ENCODE measurements at places on chromosomes 4 and X.

- DNase-seq = no peak
These were observed 34.3 kb upstream of the CPEB2 start for GRCh38 chr4:14967982-14968381.

DNA sequence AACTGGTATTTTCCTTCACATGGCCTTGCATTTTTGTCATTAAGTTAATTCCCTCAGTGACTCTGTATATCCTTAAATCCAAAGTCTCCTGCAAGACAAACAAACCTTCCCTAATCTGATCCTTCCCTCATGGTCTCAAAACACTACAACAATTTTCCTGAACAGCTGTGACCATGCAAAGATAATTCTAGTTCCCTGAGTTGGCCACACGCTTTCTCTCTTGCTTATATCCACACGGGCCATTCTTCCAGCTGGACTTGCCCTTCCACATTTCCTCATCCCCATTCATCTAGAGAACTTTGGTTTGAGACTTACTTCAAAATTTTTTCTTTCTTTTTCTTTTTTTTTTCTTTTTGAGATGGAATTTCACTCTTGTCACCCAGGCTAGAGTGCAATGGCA is 1590.7 kb downstream of the STIM2 start:
- no peak for DNase-seq

DNA sequence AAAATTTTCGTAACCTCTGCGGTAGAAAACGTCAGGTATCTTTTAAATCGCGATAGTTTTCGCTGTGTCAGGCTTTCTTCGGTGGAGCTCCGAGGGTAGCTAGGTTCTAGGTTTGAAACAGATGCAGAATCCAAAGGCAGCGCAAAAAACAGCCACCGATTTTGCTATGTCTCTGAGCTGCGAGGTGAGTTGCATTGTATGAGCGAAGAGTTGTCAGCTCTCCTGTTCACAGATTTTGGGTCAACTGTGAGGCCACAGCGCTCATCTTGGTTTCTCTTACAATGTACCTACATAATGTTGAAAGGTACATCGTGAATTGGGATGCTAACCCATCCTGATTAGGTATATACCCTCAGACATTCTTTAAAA is 486 bp downstream of the CLCN3 start:
- DNase-seq = no peak

- no peak for DNase-seq
These were observed 99.2 kb upstream of the RAB40AL start for GRCh38 chrX:102837847-102838246.

DNA sequence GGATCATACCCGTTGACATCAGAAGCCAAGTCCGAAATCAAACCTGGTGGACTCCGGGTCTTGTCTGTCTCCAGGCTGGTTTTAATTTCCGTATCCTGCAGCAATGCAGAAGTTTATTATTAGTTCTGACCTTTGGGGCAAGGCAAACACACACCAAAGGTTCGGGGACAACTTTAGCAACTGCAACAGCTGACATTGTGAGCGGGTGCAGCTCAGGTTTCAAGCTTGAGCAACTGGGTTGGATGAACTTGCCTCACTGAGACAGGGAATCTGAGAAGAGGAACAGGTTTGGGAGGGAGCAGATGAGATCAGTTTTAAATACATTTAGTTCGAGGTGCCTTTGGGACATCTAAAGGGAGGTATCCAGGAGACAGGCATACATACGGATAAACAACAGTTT is 110.7 kb downstream of the GNL3L start:
- no peak for DNase-seq

GRCh38 chrX:774536-774935 is 143.9 kb downstream of the SHOX start:
- no peak for DNase-seq

GRCh38 chr4:38858097-38858420 is 1.4 kb upstream of the TLR6 start:
- DNase-seq = no peak

- no peak for DNase-seq
These were observed 9.9 kb downstream of the HMX1 start for GRCh38 chr4:8861576-8862295.

DNA sequence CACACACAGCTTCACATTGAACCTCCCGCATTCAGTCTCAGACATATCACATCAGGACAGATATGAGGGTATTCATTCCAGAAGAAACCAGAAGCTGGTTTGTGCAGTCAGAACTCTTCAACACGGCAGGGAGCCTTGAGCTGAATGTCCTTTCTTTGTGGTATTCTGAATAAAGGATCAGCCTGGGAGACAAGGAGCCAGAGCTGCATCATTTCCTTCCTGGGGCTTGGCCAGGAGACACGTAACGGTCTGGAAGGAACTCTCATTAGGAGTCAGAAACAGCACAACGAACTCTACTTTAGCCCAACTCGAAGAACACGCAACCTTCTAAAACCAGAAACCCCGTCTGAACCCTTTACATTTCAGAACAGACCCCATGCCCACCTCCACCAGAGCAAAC is 46.4 kb downstream of the KDR start:
- no peak for DNase-seq

GRCh38 chr4:3329887-3330286 is 37.1 kb downstream of the RGS12 start:
- no peak for DNase-seq

- no peak for DNase-seq
These were observed 50.2 kb upstream of the FAM9A start for GRCh38 chrX:8851231-8851886.

- DNase-seq = no peak
These were observed 72.6 kb upstream of the CD99 start for GRCh38 chrX:2618516-2618915.

GRCh38 chr4:4575284-4576211 is 33.7 kb upstream of the STX18 start:
- peak; percentile 38 for DNase-seq

GRCh38 chrX:153776611-153777045 is 4.2 kb upstream of the SRPK3 start:
- DNase-seq = no peak

DNA sequence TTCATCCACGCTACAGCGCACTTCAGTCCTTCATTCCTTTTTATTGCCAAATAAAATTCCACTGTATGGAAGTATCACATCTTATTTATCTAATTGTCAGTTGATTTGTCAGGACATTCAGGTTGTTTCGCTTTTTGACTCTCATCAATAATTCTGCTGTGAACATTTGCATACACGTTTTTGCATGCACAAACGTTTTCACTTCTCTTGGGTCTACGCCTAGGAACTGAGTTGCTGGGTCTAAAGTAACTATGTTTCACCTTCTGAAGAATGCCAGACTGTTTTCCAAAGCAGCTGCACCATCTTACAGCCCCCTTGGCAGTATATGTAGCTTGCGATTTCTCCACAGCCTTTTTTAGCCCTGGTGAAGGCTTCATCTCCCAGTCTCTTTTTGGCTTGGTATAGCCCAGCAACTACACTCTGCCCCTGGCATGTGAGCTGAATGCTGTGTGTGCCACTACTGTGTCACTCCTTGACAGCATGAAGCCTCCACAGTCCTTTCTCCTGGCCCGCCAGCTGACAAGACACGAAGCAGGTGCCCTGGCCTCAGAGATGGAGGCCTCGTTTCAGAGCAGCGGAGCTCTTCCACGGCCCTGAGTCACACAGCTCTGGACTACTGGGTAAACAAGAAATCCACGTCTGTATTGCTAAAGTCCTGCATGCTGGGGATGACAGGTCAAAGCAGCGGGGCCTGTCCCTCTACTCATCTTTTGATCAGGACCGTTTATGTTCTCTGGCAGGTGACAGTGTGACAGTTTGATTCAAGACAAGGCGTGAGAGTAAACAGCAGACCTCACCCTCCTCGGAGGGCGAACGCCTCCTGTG is 75.5 kb downstream of the NSUN7 start:
- no peak for DNase-seq

- DNase-seq = no peak
These were observed 129.7 kb downstream of the TMEM164 start for GRCh38 chrX:110132450-110133114.

- no peak for DNase-seq
These were observed 1222.0 kb upstream of the PRKX start for GRCh38 chrX:4935401-4935800.

DNA sequence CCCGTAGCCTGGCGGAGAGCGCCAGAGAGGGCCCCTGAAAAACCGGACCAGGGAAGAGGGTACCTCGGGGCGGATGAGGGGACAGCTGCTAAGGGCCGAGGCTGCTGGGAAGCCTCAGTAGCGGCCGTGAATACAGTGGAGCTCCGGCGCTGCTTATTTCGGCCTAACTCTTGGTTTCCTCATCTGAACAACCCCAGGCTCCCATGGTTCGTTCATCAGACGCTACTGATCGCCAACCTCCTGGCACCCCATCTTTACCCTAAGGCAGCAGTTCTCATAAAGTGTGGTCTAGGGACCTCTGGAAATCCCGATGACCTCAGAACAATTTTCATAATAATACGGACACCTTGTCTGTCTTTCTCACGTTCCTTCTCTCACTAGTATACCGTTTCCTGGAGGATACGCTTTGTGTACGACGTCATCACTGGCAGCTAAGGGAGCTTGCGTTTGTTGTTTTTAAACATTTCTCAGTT is 645 bp upstream of the RAB28 start:
- no peak for DNase-seq

DNA sequence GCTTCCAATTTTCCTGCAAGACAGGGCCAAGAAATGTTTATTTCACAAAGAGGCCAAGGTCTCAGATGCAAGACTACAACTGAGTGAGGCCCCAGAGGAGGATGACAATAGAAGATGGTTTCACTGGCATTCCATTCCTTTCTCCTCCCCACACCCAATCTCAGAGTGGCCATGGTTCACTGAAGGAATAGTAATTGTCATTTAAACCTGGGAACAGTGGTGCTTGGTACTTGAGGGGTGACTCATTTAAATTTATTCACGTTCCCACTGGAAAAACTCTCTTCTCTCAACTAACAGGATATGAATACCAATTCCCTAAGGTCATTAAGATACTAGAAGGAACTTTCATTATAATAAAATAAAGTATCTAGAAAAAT is 35.3 kb upstream of the CXCL8 start:
- DNase-seq = no peak

DNA sequence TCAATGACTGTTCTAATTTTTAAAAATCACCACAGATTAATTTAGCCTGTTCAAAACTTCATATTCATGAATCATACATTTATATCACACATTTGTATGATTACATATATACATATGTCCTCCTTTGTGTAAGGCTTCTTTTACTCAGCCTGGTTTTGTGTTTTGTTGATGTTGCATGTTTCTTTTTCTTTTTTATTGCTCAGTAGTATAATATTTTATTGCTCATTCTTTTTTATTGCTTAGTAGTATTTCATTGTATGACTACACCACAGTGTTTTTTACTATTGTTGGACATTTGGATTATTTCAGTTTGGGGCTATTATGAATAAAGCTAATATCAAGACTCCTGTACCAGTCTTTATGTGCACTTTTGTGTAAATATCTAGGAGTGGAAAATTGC is 198.5 kb downstream of the RELL1 start:
- no peak for DNase-seq

- DNase-seq = no peak
These were observed 165.9 kb upstream of the NDST4 start for GRCh38 chr4:115279330-115279729.

GRCh38 chr4:15912961-15913630 is 25.4 kb downstream of the FGFBP1 start:
- DNase-seq = no peak

- DNase-seq = no peak
These were observed 155.6 kb downstream of the HNRNPD start for GRCh38 chr4:82217986-82218715.

- peak; percentile 27 for DNase-seq
These were observed 106.7 kb downstream of the ARHGAP6 start for GRCh38 chrX:11558972-11559371.

GRCh38 chr4:99657798-99658197 is at the start of gene C4orf54:
C4orf54 (minus strand) TSS chr4:99657828; CDS start chr4:99654648, 3,180 bp downstream.
- DNase-seq = no peak

DNA sequence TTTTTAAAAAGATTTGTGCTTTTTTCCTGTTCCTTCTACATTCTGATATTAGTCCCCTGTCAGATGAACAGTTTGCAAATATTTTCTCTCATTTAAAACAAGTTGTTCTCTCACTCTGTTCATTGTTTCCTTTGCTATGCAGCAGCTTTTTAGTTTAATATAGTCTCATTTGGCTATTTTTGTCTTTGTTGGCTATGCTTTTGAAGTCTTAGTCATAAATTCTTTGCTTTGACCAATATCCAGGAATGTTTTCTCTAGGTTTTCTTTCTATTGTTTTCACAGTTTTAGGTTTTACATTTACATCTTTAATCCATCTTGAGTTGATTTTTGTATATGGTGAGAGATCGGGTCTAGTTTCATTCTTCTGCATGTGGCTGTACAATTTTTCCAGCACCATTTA is 136.8 kb downstream of the TET2 start:
- DNase-seq = no peak

DNA sequence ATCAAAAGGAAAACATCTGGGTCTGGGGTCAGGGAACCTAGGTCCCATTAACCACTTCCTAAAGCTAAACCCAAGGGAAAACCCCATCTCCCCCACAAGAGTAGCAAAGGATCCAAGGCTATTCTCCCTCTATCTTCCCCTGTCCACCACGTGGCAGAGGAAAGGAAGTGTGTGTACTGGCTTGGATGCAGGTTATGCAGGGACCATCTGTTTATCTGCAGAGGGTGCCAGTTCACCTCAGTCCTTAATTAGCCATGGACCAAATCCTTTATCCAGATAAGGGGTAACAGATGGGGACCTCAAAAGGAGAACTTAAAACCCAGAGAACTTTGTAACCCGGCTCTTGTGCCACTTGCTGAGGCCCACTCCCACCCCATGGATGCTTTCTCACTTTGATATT is 135.3 kb downstream of the ZNF518B start:
- no peak for DNase-seq

- no peak for DNase-seq
These were observed 1450.3 kb downstream of the STIM2 start for GRCh38 chr4:28310926-28311325.

- DNase-seq = no peak
These were observed 35.2 kb downstream of the SEPTIN11 start for GRCh38 chr4:76984788-76985211.

DNA sequence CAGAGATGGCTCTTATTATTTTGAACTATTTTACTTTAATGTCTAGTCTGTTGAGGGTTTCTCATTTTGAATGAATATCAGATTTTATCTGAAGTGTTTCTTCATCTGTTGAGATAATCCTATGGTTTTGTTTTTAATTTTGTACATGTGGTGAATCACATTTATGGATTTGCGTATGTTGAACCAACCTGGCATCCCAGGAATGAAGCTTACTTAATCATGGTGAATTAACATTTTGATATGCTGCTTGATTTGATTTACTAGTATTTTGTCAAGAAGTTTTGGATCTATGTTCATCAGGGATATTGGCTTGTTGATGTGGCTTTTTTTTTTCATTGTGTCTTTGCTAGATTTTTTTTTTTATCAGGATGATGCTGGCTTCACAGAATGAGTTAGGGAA is 2390.9 kb downstream of the PCDH7 start:
- DNase-seq = no peak

GRCh38 chr4:164039482-164039881 is 545.0 kb downstream of the TMA16 start:
- no peak for DNase-seq

DNA sequence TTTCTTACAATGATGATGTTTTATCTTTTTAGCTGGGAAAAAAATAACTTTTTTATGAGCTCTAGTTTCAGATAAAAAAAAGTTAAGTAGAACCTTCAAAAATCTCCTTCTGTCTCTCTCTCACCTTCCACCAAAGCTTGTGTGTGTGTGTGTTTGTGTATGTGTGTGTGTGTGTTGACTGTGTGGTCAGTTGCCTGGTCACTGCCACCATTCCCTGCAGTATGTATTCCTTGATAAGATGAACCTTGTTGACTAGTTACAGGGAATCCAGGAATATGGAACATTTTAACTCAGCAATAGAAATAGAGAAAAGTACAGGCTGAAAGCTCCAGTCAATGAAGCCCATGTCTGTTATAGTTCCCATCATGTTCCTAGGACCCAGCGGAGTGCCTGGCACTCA is 143.5 kb downstream of the CORIN start:
- DNase-seq = no peak
